Left cardiac atrium (tissue), 4 donors: ENCODE measurements at places on chromosomes 2 and 18. TPM values are rescaled to one million over a fixed set of nuclear protein-coding genes. Genes with fewer than 3 reads are reported as not detected.

- DNase-seq = no peak
These were observed 22.8 kb downstream of the EHD3 start for GRCh38 chr2:31256611-31257382.

- DNase-seq = no peak
These were observed 30.2 kb downstream of the MTA3 start for GRCh38 chr2:42598656-42599055.

- no peak for DNase-seq
These were observed 141.3 kb downstream of the L3MBTL4 start for GRCh38 chr18:6273423-6273822.

- DNase-seq = no peak
These were observed 11.2 kb upstream of the GYPC start for GRCh38 chr2:126644630-126645191.

PRSS56 gene
- total RNA-seq = 0.16 TPM

RIT2 gene
- total RNA-seq = not detected

CYB5A gene
- total RNA-seq = 122 TPM
